Mesothelial cell of epicardium (in vitro differentiated cells): ENCODE measurements at places on chromosomes 1 and 21.

- DNase-seq = no peak
Observed at GRCh38 chr1:33762109-33762830, 101.6 kb upstream of the HMGB4 start.

DNA sequence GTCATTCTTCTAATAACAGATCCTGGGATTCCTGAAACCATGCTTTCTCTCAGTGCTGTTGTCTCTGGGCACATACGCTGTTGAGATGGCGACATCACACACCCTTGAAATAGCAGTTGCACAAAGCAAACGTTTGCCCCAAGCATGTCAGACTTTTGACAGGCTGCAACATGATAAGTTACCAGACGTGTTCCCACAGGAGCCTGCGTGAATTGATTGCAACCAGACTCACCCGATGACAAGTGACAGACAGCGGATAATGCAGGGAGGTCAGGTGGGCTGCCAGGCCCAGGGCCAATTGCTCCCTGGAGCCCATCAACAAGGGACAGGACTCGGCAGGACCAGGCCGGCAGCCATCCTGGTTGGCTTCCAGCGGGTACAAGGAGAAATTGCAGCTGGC lies 310.9 kb downstream of the SIPA1L2 start:
- no peak for DNase-seq

GRCh38 chr1:169550294-169550693 lies 36.0 kb downstream of the F5 start:
- no peak for DNase-seq

- DNase-seq = no peak
Observed at GRCh38 chr1:21200767-21201166, 24.1 kb upstream of the EIF4G3 start.

DNA sequence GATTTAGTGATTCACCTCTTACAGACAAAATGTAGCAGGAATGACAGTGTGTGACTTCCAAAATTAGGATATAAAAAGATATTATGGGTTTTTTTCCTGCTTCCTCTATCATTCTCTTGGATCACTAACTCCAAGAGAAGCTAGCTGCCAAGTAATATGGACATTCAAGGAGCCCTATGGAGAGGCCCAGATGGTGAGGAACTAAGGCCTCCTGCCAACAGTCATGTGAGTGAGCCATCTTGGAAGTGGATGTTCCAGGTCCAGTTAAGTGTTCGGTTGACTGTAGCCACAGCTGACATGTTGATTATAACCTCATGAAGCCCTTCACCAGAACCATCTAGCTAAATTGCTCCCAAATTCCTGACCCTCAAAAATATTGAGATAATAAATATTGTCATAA lies 38.8 kb downstream of the CD160 start:
- DNase-seq = no peak

DNA sequence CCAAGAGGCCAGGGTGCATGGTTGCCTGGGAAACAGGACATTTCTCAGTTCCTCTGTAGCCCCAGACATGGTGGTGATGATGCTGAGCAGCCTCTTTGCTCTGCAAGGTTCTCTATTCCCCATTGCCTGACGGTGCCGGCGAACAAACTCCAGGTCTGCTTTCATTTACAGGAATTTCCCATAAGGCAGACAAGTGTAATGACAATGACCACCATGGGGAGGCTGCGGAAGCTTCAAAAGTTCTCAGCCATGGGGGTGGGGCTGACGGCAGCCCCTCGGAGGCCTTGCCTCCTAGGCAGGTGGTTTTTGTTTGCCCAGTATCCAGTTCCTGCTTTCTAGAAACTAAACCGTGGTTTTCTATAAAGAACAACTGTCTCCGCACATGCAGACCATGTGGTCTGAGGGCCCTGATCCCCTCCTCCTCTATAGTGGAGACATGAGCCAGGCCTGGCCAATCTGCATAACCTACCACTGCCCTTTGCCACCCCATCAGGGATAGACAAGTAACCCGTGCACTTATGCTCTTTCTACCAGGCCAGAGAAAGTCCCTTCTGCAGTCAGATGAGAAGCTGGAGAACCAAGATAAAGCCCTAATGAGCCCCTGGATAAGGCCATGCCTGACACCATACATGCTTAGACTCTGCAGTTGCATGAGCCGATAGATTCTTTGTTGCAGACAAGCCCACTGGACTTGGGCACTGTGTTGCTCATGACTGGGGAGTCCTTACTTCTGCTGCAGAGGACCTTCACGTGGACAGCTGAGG lies 54.1 kb downstream of the LDLRAD2 start:
- DNase-seq = no peak

DNA sequence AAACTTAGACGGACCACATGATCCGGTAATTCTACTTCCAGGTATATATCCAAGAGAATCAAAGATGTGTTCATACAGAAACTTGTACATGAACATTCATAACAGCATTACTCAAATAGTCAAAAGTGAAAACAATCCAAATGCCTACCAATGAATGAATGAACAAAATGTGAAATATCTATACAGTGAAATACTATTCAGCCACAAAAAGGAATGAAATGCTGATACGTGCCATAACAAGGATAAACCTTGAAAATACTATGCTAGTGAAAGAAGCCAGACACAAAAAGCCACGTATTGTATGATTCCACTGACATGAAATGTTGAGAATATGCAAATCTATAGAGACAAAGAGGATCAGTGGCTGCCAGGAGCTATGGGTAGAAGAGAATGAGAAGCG lies 18.3 kb downstream of the TARBP1 start:
- DNase-seq = no peak

DNA sequence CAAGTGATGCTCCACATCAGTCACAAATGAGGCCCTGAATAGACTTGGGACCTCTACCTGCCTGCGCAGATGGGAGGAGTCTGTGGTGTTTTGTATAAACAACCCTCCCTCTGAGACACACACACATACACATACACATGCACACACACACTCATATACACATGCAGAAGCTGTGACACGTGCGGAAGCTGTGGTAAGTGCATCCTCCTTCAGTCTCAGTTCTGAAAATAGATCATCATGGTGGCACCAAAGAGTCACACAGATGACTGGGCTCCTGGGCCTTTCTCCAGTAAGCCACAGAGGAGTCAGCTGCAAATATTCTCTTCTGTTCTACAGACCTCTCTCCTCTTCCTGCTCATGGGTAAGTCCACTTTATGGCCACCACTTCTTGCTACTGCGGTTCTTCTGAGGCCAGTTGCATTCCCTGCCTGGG lies at the start of gene LY9:
LY9 (plus strand) TSS at position 224 of the 433 bp plus-strand sequence; CDS start at position 238, 14 bp downstream.
- DNase-seq = no peak

- DNase-seq = no peak
Observed at GRCh38 chr21:41449613-41450012, 23.6 kb downstream of the MX1 start.

DNA sequence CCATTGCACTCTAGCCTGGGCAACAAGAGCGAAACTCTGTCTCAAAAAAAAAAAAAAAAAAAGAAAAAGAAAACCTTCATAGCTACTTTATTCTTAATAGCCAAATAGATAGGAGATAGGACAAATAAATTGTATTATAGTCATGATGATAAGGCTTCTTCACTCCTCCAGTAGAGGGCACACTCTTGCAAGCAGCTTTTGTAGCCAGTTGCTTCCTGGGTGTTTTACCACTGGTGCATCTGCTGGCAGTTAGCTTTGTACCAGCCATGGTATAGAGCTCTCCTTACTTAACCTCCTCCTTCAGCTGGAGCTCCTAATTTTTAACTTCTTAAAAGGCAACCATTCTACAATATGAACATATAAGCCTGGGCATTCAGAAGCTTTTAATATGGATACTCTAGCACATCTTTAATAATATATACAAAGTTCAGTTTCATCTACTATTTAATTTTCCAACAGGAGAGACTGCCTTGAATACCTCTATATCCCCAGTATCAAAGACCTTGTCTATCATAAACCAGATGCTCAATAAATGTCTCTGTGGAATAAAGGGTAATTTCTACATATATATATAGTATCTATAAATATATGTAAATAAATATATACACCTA lies 35.8 kb downstream of the EVI5 start:
- DNase-seq = no peak

DNA sequence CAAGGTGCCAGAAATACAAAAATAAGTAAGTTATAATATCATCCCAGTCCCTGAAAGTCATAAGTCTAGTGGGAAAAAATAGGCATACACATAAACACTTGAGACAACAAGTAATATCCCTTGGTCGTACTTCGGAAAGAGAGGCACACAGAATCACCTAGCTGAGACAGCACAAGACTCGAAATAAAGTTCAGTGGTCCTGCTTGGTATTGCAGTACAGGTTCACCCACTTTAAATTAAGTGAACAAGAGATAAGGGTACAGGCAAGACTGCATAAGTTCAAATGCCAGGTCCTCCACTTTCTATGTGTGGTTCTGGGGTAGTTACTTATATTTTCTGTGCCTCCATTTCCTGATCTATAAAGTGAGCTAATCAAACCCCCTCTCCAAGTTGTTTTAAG lies 47.6 kb downstream of the SEC16B start:
- no peak for DNase-seq

GRCh38 chr1:113138778-113139177 lies 65.8 kb downstream of the LRIG2 start:
- no peak for DNase-seq
